ENCODE measurements at places on chromosomes 1 and 21.

- DNase-seq: no peak
Measured at GRCh38 chr1:84539972-84540371, 33.6 kb upstream of the GNG5 start.

DNA sequence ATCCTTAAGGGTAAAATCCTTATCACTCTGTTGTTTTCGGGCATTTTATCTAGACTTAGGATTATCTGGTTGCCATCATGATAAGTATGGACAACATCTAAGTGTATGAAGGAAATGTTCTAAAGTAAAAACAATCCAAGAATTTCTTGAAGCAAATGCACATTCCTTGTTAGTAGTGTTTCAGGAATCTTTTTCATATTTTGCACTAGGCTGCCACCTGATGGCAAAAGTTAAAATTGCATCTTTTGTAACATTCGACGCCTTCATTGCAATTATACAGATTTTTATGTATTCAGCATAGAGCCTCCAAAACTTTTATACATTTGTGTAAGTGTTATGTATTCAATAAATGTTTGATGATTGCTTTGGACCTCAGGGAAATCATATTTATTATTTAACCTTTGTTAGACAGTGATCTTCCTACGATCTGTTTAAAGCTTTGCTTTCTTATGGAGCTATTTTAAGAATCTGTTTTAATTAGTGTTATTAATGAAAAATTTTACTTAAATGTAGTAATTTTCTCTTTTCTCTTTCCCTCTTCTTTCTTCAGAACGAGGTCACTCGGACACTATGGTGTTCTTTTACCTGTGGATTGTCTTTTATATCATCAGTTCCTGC is 49.4 kb upstream of the KIAA1614 start:
- DNase-seq: no peak

- DNase-seq: no peak
Measured at GRCh38 chr21:44484498-44485253, 29.4 kb downstream of the LRRC3 start.

DNA sequence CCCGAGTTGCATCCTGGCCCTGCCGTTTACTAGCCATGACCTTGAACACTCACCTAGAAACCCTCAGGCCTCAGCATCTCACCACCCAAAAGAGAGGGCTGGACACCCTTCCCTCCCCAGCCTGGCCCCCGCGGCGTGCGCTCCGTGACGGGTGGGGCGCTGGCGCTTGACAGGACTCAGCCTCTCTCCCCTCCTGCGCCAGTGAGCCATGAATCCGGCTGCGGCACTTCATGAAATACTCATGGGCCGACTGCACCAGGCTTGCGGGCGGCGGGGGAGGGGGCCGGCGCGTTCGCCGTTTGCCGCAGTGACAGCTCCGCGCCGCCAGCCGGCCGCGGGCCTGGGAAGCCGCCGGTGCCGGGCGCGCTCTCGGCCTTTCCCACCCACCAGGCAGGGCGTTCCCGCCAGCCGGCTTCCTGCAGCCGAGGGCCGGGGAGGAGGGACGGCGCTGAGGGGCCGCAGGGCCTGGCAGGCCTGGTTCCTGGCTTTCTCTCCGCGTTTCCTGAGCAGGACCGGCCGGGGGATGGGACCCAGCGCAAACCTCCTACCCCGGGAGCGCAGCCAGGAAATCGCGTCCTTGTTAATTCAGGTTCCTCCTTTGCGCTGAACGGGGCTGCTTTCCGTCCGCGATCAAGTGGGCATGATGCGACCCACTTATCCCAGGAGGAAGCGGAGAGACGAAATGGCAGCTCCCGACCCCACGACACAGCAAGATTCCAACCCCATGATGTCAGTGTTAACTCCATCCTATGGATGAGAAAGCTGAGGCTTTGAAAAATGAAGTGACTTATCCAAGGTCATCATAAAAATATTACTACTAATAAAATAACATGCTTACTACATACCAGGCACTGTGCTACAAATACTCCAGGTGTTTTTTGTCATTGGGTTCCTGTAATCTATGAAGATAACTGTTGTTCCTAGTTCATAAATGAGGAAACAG is 9.1 kb upstream of the LUZP1 start:
- DNase-seq: peak; percentile 34

DNA sequence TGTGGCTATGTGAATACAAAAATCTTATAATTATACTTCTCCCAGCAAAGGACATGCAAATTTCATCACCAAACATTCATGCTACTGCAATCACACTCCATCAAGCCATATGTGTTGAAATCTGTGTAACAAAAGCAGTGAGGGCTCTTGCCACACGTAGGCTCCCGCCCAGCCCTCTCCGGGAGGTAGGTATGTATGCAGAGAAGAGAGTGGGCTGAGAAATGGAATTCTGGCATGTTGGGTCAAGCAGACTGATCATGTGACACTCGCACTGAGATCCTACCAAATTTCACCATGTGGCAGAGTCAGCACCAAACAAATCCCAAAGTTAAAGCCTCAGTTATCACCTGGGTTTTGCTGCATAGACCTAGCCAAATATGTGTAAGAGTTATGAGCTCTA is 49.7 kb downstream of the APP start:
- DNase-seq: no peak

- DNase-seq: no peak
Measured at GRCh38 chr1:163054181-163054591, 15.0 kb upstream of the RGS4 start.

GRCh38 chr1:151892190-151892589 is 17.1 kb downstream of the THEM4 start:
- no peak for DNase-seq

GRCh38 chr1:197171531-197171930 is 25.1 kb upstream of the ASPM start:
- no peak for DNase-seq

- no peak for DNase-seq
Measured at GRCh38 chr1:64059556-64059955, 143.9 kb upstream of the UBE2U start.

DNA sequence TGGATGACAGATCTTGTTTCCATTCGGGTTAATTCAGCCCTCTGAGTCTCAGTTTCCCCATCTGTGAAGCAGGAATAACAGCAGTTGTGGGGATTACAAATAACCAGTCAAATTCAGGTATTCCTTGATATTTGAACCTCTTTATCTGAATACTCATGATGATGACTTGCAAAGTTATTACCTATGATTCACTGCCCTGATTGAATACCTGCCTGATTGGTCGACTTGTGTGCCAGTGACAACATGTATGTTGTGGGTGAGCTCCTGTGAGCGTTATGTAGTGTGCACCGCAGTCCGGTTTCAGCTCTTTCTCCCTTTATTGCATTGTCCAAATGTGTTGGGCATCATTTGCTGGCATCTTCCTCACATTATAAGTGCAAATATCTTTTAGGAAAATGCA is 9.5 kb upstream of the TMEM61 start:
- no peak for DNase-seq

DNA sequence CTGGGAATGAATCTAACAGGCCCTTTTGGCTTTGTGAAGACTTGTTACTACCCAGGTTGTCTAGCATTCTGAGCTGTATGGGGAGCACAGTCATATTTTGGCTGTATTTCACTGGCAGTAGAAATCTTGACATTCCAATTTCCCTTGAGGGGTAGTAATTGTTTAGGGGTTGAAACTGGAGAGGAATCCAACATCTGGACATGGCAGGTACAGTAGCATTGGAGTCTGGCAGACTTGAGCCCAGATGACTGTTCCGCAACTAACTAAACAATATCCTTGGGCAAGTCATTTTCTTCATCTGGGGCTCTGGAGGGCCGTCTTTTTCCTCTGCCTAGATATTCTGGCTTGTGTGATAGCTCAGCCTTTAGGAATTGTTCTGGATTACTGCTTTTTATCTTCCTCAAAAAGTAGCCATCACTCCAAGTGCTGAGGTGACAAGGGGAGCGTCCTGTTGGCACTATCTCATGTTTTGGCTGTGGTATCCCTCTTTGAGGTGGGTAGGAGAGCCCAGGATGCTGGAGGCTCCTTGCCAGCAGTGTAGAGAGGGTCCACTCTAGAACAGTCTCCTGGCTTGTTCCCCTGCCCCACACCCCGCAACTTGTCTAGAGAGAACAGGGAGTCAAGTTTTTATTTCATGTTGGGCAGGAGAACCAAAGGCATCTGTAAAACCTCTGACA is 22.7 kb upstream of the NBL1 start:
- no peak for DNase-seq

DNA sequence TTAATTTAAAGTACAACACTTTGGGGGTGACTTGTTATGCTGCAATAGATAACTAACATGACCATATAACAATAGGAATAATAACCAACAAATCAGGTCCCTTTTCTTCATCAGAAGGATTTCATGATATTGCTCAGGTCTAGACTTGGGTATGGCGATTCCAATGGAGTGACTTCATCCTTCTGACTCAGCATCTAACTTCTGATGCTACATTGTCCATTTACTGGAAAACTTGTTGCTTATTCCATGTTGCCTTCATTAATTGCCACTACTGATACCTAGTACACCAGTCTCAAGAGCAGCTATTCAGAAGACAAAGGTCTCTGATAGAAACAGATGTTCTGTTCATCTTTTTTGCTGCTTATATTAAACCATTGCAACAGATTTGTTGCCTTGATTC is 324.3 kb downstream of the TGFB2 start:
- no peak for DNase-seq

- no peak for DNase-seq
Measured at GRCh38 chr1:103180660-103181059, 72.3 kb upstream of the COL11A1 start.

DNA sequence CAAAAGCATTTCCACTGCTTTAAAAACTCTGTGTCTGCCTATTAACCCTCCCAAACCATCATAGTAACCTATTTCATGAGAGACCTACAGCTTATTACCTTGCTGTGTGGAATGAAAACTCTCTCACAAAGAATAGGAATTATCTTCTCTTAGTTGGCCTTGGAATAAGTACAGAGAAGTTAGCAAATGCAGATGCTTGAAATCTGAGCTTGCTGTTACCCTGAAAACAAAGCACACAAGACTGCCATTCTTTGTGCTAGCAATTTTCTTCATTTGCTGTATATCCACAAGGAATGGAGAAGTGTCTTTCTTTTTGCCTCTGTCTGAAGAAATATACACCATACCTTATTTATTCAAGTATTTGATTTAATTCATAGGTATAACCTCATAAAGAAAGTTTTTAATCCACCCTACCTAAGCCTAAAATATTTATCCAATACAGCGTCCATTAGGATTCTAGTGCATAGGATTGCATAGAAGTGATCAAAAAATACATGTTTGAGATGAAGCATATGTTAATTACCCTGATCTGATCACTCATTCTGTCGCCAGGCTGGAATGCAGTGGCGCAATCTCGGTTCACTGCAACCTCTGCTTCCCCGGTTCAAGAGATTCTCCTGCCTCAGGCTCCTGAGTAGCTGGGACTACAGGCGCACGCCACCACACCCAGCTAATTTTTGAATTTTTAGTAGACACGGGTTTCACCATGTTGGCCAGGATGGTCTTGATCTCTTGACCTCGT is 451.1 kb downstream of the LTN1 start:
- no peak for DNase-seq

DNA sequence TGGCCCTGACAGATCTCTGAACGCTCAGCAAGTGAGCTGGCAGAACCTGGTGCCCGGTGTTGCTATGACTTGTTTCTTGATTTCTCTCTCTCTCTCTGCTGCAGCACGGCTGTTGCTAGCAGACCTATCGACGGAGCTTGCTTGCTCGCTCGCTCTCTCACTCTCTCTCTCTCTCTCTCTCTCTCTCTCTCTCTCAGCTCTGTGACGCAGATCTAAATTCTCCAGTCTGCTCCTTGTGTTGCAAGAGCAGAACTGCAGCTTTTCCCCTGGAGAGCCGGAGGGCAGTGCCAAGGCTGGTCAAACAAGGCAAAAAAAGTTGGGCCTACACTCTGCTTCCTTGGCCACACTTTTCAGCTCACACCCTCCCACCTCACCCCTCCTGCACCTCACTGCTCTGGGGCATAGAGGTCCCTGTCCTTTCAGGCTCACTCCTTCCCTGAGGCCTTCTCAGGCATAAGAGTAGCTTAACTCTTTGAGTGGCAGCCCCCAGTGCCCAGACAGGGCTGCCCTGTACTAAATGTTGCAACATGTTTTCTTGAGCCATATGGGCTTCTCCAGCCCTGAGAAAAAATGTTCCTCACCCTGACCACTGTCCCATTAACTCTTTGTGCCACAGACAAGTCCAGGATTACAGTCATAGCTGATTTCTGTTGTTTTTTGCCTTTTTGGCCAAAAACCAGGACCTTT is 72.2 kb downstream of the CD46 start:
- peak; percentile 68 for DNase-seq

- no peak for DNase-seq
Measured at GRCh38 chr1:169486281-169487051, 722 bp upstream of the SLC19A2 start.

DNA sequence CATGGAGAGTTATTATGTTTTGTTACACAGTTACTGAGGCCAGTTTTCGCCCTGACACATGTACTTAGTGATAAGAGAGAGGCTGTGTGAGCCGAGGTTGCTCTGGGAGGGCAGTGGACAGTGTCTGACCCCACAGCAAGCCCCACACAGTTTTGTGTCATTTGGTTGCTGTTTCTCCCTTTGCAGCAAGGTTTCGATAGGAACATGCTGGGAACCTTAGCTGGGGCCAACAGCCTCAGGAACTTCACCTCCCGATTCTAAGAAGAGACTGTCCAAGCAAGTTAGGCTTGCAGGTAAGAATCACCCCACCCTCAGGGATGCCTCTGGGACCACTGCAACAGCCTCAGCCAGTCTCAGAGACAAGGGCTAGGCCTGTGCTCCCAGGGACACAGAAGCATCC is 45.3 kb downstream of the PKP1 start:
- no peak for DNase-seq

GRCh38 chr1:201726700-201727099 is 102.3 kb upstream of the IPO9 start:
- DNase-seq: no peak

DNA sequence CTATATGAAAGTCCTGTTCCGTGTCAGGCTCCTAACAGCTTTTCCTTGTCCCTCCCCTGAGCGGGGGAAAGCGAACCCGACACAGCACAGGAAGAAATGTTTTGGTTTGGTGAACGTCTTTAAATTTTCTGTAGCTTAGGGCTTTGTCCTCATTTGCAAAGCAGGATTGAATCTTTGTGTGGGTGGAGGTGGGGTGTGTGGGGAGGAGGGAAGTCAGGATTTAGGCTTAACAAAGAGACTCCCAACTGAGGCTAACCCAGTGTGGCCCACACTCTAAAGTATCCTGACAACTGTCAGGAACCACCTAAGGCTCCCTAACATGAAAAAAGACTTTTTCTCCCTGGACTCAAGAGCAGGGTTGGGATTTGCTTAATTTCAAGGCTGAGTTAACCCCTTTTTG is 376.2 kb upstream of the C1orf174 start:
- no peak for DNase-seq
